ENCODE measurements at places on chromosomes 7 and 10.

GRCh38 chr10:16933783-16934182, 116.6 kb upstream of the RSU1 start:
- DNase-seq = no peak

- DNase-seq = no peak
Measured at GRCh38 chr7:64999165-65000004, 7.1 kb downstream of the ERV3-1 start.

- no peak for DNase-seq
Measured at GRCh38 chr7:124387056-124387455, 354.2 kb upstream of the TMEM229A start.

GRCh38 chr7:4416396-4417056, 265.6 kb upstream of the FOXK1 start:
- no peak for DNase-seq

- DNase-seq = no peak
Measured at GRCh38 chr7:117458977-117459583, 20.7 kb upstream of the CFTR start.

GRCh38 chr7:30683816-30684215, 1.6 kb upstream of the CRHR2 start:
- no peak for DNase-seq

GRCh38 chr10:102394801-102395399, 605 bp upstream of the NFKB2 start:
- peak; percentile 65 for DNase-seq

- peak; percentile 42 for DNase-seq
Measured at GRCh38 chr7:157008206-157009169, 2.0 kb downstream of the MNX1 start.

DNA sequence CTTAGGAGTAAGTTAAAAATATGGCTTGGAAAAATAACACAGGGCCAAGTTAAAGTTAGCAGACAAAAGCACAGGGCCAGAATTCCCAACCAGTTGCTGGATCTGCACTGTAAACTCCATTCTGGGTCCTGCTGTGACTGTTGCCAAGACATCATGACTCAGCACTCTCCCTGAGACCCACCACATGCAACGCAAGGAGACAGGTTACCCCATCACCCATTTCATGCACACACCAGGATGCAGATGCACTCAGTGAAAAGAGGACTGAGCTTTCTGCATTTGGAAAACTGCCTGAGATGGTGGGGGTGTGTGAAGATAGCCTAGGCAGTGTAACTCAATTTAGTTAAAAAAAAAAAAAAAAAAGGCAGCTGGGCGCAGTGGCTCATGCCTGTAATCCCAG, 97.6 kb upstream of the ZNF438 start:
- DNase-seq = no peak

GRCh38 chr7:91330191-91330808, 66.1 kb downstream of the FZD1 start:
- no peak for DNase-seq

- DNase-seq = no peak
Measured at GRCh38 chr7:156218544-156219306, 406.5 kb upstream of the SHH start.

- no peak for DNase-seq
Measured at GRCh38 chr10:63504145-63504881, 16.9 kb upstream of the REEP3 start.

DNA sequence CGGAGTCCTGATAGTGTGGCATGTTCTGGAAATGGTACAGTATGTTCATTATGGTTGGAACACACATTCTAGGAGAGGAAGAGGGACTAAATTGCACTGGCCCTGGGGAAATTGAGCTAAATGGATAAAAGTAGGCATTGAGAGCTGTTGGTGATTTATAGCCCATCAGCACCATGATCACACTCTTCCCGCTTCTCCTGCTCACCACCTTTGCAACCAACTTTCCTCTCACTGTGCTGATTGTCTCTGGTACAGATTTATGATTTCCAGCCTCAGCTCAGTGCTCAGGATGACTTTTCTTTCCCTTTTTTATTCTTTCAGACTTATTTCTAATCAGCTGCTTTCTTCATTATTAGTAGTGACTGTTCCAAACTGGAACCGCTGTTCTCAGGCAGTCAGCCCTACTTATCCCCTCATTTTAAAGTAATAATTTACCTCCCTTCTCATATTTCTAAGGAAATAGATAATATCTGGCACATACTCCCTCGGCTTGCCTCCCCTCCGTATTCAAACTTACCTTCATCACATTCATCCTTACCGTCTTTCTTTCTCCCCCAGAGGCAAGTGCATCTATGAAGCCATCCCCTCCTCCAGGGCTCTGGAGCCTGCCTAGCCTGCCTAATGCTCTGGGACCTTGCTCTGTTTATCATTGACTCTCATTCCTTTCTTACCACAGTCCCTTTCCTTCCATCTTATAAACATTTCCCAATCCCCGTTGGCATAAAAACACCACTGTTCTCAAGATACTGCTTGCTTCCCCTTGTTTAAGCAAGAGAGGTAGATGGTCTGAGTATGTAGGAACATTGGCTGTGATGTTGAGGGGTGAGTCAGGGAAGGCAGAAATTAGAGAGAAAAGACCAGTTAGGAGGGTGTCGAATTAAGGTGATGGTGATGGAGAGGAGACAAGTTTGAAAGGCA, 51.6 kb upstream of the RPA3 start:
- no peak for DNase-seq

DNA sequence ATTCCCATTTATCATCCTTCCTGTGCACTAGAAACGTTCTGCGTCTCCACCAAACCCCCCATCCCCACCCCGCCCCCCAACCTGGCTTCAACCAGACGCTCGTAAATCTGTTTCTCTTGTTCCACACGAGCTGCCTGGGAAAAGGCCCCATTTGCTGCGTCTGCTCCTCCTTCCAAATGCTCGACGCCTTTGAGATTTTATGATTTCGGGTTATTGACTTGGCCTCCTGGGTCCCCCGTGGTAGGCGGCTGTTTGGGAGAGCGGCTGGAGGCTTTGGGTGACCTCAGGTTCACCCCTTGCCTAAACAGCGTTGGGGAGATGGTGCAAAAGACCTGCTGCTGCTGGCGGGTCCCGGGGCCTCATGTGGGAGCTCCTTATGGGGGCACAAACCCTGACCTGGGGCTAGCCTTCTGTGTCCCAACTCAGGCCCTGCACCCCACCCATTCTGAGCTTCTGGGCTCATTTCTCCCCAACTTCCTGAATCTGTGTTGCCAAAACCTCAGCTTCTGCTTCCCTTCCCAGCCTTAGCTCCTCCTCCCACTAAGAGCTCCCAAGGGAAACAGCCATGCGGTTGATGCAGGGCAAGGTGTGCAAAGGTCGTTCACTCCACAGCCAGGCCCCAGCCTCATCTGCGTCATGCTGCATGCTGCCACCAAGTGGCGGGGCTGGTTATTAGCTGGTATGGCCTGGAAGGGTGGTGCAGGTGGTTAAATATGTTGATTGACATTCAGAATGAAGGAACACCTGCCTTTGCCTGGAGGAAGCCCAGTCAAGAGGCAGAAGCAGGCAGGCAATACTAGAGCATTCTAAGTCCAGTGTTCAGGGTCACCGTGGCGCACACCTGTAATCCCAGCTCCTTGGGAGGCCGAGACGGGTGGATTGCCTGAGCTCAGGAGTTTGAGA, 49.1 kb upstream of the ELN start:
- DNase-seq = peak; percentile 82

DNA sequence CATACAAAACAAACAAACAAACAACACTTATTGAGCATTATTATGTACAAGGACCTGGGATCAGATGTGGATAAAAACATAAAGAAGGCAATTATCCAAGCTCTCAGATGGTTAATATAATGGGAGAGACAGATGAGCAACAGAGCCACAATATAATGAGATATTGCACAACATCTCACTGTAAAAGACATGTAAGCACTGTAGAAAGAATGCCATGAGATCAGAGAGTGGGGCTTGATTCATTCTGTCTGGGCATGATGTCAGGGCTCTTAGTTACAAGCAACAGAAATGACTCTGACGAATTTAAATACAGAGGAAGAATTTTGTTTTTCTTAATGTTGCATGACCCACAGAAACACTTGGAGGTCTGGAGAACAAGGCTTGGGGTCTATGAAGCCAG, 164.7 kb upstream of the PLXDC2 start:
- no peak for DNase-seq

- no peak for DNase-seq
Measured at GRCh38 chr7:155284496-155285274, 13.0 kb upstream of the INSIG1 start.

DNA sequence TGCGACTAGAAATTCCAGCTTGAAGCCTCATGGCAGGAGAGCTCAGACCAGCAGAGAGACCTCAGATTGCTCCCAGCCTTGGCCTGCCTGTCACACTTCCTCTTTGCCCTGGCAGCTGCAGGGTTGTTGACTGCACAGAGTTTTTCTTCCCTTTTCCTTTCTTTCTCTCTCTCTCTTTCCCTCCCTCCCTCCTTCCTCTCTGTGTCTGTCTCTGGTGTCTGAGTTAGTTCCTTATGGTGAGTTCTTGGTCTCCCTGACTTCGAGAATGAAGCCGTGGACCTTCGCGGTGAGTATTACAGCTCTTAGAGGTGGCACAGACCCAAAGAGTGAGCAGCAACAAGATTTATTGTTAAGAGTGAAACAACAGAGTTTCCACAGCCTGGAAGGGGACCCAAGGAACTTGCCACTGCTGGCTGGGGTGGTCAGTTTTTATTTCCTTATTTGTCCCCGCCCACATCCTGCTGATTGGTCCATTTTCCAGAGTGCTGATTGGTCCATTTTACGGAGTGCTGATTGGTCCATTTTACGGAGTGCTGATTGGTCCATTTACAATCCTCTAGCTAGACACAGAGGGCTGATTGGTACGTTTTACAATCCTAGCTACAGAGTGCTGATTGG, 266.3 kb downstream of the RPS24 start:
- peak; percentile 19 for DNase-seq

DNA sequence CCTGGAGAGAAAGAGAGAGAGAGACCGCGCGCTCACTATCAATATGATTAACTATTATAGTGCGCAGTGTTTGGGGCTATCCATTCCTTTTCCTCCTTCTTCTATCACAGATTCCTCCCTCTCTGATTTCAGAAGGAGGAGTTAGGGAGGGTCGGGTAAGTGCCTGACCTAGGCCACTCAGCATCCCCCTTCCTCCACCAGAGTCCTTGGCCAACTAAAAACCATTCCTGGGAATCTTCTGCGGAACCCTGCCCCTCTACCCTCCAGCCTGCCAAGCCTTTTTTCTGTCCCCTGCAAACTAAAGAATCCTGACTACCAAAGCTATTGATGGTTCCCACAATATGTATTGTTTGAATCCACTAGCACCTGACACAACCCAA, 256.2 kb upstream of the NFE2L3 start:
- DNase-seq = no peak

All from GM20000 (cell line).